RWPE1 (cell line): ENCODE measurements at places on chromosomes 12 and 14.

DNA sequence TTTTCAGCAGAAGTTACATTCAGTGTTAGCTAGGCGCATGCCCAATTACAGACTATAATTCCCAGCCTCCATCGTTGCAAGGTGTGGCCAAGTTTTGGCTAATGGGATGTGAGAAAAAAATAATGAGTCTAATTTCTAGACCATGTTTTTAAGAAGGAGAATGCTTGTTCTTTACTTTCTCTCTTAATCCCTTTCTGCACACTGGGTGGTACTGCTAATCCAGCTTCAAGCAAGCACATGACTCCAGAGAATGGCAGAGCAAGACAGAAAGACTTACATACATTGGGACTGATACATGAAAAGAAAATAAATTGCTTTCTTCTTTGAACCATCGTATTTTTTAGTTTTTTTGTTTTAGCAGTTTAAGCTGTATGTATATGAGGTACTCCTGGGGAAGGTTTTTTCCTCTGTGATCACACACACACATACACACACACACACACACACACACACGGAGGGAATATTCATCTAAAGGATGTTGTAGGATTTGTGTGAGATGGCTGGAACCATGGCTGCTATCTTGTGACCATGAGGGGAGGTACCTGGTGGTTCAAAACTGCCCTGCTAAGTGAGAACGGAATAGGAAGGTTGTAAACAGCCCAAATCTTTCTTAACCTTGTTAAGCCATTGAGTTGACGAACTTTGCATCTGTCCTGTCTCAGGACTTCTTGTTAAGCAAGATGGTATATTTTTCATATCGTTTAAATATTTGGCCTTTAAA lies 34.3 kb upstream of the LTA4H start:
- no peak for DNase-seq

DNA sequence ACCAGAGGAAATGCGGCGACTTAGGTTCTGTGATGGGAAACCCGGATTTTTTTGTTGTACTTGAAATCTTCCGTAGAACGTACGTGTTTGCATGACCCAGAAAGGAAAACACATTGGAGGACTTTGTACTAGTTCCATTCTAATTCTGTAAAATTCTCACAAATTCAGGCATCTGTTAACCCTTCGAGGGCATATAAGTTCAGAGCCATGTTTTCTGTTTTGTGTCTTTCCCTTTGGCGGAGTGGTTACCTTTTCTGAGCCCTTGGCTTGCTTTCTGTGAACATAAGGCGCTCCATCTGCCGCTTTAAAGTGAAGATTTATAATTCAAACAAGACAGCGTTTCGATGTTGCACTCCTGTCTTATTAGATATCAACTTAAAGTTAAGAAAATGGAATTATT lies 34.2 kb downstream of the BICD1 start:
- no peak for DNase-seq

- DNase-seq = no peak
Observed at GRCh38 chr14:42391146-42391834, 784.6 kb downstream of the LRFN5 start.

- no peak for DNase-seq
Observed at GRCh38 chr14:93034671-93034994, 81.1 kb downstream of the ITPK1 start.

DNA sequence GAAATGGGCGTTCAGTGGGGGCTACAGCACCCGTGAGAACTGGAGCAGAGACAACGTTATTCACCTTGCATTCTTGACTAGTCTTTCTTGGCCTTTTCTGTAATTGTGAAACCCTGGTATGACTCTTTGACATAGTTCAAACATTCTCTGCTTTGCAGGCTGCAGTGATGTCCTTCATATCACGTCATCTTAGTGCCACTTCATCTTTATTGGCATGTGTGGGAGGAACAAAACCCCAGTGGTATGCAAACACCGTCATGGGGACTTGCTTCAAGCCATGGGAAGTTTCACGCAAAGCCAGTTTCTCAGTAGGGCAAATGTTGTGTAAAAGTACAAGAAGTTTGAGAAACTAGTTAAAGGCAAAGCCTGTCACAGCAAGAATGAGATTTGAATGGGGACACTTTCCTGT lies 20.2 kb upstream of the DUSP16 start:
- DNase-seq = no peak

- no peak for DNase-seq
Observed at GRCh38 chr12:85814741-85815140, 21.5 kb downstream of the RASSF9 start.

GRCh38 chr12:57063991-57064685 lies 14.2 kb upstream of the MYO1A start:
- no peak for DNase-seq

- no peak for DNase-seq
Observed at GRCh38 chr14:99401211-99401610, 79.4 kb downstream of the SETD3 start.
